Nephron progenitor cell (in vitro differentiated cells): ENCODE measurements at places on chromosomes 2 and 18.

- no peak for DNase-seq
Measured at GRCh38 chr2:212451786-212452231, 86.8 kb downstream of the ERBB4 start.

GRCh38 chr2:224042191-224042696 is 3.2 kb upstream of the SERPINE2 start:
- no peak for DNase-seq

GRCh38 chr2:105070010-105070865 is 32.4 kb downstream of the MRPS9 start:
- DNase-seq, result no peak

DNA sequence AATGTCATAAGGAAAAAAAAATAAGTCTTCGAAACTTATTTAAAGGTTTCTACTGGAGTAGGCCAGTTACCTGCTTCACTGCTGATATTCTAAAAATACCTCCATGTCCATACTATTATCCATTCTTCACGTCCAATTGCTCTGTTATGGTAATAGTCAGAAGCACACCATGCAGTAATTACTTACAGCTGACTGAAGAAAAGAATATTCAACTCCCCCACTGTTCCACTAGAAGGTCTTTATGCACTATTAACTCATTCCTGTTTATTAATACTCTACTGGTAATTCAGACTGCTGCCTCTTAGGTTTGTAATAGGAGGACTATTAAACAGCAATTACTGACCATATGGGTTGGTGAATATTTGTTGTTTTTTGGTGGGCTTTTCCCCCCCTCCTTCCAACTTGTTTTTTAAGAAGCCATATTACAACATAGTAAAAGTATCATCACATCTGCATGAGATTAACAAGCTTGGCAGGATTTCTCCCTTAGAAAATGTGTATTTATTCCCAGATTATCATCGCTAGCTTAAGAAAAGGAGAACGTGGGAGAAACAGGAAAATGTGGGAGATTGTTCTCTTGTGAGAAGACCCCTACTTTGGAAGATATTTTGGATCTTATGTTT is 806.4 kb upstream of the FANCL start:
- DNase-seq, result no peak

DNA sequence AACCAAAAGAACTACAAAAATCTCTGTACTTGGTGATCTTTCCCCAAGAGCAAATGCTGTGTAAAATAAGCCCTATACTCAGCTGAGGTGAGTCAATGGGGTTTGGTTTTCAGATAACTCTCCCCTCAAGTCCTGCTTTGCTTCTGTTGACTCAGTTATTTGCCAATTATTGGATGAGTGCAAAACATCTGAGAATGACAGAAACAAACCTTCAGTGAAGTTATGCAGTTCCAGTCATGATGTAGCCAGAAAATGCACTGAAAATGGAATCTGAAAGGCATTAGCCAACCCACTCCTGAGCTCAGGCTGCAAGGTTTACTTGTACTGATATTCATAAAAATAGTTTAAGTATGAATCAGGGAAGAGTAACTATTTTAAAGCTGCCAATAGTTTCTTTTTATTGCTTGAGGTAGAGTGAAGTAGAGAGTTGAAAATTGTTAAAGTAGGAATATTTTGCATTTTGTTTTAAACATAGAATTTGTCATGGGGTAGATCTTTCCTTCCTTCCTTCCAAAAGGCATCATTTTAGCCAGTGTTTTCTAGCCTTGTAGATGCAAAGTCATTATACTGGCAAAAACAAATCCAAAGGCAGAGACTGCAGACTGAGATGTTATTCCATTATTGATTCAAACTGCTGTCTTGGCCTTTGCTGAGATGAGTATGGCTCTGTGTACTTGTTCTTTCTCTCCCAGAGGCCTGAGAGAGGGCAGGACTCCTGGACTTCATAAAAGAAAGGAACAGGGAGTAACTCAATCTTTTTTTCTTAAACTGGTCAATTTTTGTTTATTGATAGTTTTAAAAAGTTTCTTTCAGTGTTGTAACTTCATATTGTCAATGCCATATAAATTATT is 215.3 kb downstream of the RND3 start:
- no peak for DNase-seq
